Stimulated activated CD8-positive, alpha-beta memory T cell treated with anti-CD3 and anti-CD28 coated beads, Interleukin-7, amount 100 ng/mL, for 4 hours (primary cell): ENCODE measurements at places on chromosomes 3 and 15.

DNA sequence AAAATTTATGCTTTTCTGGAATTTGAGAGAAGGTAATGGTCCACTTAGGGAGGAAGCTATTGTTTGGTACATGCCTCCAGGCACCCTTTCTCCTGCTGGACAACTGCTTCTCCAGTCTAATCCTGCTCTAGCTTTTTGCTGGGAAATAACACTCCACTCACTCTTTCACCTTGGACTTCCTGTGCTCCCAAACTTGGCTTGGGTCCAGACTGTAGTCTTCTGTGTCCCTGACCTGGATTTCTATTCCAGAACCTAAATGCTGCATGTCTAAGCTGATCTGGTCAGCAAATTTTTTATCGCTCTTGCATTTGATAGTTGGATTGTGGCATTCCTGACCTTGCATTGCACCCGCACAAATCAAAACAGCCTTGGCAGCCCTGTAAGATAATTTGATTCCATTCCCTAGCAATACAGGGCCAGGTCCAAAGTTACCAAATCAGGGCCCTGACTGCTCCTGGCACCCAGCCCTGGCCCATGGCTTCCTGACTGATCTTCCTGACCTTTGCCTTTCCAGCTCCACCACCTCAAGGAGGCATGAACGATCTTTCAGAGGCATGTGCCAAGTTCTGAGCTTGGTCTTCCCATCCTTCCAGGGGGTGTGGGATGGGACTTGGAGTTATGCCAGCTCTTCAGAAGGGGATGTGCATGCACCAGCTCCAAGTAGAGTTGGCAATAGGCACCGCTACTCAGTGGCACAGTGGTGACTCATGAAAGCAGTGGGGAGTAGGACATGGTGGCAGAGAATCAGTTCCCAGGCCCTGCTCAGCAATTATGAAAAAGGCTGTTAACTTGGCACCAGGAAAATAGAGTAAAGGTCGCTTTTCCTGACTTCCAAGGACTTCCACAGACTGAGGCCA lies 43.9 kb upstream of the GOLGA8J start:
- no peak for DNase-seq

- DNase-seq, result no peak
Observed at GRCh38 chr15:81087066-81087465, 47.0 kb upstream of the CFAP161 start.

DNA sequence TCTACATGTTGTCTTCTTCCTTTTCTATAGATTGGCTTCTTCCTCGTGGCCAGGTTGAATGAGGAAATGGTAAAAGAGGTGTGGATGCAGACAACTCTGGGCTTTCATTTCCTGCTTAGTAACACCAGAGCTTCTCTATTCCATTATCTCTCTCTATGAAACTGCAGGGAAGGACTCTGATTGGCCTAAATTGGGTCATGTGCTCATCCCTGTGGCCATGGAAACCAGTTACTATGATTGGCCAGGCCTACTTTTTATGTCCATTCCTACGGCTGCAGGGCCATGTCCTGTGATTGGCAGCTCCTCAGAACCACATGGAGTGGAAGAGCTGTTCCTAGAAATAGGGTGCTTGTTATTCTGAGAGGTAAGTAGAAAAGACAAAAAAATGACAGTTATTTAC lies 486.9 kb upstream of the ADAMTS9 start:
- no peak for DNase-seq

- DNase-seq, result no peak
Observed at GRCh38 chr3:13891492-13892073, 11.7 kb upstream of the WNT7A start.

- no peak for DNase-seq
Observed at GRCh38 chr15:33988384-33988783, 20.1 kb downstream of the CHRM5 start.

- no peak for DNase-seq
Observed at GRCh38 chr3:52678265-52679198, 7.2 kb downstream of the PBRM1 start.

DNA sequence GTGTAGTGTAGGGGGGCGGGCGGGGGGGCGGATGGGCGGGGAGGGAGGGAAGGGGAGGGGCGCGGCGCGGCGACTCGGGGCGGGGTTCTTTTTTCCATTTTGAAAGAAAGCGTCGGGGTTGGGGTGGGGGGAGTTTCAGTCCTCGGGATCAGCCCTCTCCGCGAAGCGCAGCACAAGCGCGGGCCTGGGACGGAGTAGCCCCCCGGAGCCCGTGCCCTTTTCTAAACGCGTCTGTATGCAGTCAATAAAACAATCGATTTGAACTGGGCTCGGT lies 6.1 kb downstream of the ISLR2 start:
- no peak for DNase-seq

GRCh38 chr3:65548848-65549625 lies 489.7 kb downstream of the MAGI1 start:
- no peak for DNase-seq
